ENCODE measurements at places on chromosomes 3 and 15.

- DNase-seq: no peak
These were observed 72.5 kb upstream of the TLE3 start for GRCh38 chr15:70170096-70170699.

DNA sequence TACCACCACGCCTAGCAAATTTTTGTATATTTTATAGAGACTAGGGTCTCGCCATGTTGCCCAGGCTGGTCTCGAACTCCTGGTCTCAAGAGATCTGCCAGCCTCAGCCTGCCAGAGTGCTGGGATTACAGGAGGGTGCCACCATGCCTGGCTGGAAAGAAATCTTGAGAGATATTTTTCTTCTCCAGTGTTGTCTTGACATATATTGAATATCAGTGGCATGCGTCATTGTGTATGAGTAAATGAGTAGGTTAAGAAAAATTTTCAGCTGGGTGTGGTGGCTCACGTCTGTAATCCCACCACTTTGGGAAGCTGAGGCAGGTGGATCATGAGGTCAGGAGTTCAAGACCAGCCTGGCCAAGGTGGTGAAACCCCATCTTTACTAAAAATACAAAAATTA is 3.5 kb upstream of the PIF1 start:
- DNase-seq: no peak

GRCh38 chr3:34073111-34073510 is 274.7 kb downstream of the PDCD6IP start:
- no peak for DNase-seq

DNA sequence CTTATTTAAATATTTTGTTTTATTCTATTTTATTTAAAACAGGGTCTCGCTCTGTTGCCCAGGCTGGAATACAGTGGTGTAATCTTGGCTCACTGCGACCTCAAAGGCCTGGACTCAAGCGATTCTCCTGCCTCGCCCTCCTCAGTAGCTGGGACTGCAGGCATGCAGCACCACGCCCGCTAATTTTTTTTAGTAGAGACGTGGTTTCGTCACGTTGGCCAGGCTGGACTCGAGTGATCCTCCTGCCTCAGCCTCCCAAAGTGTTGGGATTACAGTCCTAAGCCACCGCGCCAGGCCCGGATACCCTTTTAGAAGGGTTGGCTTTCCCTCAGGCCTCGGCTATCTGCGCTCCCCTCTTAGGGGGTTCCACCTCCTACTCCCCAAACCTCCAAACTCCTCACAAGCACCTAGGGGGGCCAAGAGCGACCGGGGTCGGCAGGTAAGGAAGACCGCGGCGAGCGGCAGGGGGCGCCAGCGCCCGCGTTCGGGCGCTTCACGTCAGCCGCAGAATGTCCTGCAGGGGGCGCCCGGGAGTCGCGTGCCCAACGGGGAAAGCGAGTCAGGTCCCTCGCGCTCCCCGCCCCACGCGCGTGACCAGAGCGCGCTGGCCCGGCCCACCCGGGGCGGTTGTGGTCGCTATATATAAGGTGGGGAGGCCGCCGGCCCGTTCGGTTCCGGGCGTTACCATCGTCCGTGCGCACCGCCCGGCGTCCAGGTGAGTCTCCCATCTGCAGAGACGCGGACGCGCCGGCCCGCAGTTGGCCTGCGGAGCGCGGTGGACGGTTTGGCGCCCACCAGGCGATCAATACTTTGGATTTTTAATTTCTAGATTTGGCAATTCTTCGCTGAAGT is 51.8 kb upstream of the GATM start:
- peak; percentile 5 for DNase-seq

- DNase-seq: no peak
These were observed 156.4 kb upstream of the CBLB start for GRCh38 chr3:106025151-106025722.

- peak; percentile 12 for DNase-seq
These were observed 13.3 kb upstream of the PAQR9 start for GRCh38 chr3:142976621-142977398.

DNA sequence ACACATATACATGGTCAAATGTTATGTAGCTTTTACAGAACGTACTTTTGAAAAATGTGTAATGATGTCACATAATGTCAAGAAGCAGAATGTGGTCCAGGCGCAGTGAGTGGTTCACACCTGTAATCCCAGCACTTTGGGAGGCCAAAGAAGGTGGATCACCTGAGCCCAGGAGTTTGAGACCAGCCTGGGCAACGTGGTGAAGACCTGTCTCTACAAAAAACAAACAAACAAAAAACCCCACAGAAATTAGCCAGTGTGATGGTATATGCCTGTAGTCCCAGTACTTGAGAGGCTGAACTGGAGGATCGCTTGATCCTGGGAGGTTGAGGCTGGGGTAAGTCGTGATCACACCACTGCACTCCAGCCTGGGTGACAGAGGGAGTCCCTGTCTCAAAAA is 15.9 kb upstream of the GLCE start:
- no peak for DNase-seq

GRCh38 chr15:85927931-85928537 is 133.3 kb upstream of the KLHL25 start:
- no peak for DNase-seq

GRCh38 chr15:69531665-69532027 is 79.0 kb downstream of the RPLP1 start:
- no peak for DNase-seq

GRCh38 chr3:128367761-128368160 is 98.9 kb downstream of the DNAJB8 start:
- no peak for DNase-seq

DNA sequence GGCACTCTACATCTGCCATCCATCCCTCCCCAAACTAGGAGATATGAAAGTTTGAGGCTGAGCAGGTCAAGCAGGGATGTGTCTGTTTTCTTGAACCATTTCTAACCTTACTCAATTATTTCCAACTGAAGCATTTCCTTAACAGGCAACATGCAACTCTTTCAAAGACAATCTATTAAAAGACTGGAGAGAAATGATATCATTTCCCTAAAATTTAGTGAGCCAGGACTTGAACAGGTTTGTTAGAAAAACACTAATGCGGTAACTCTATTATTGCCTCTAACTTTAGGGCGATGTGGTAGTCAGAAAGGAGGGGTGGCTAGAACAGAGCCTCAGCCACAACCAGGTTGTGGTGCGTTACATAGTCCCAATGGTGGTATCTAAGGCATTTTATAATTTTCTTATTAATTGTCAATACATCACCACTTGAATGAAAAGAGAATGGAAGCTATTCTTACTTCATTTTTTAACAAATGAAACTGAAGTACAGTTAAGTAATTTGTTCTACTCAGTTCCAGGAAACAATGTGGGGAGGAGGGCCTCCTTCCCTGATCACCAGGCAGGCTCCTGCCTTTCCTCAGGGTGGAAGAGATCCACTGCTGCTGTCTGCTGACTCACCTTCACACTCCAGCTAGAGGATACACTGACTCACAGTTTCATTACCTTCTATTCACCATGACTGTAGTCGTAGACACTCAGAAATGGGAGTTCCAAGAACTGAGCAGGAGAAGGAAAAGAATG is 22.8 kb downstream of the MYO1E start:
- no peak for DNase-seq

DNA sequence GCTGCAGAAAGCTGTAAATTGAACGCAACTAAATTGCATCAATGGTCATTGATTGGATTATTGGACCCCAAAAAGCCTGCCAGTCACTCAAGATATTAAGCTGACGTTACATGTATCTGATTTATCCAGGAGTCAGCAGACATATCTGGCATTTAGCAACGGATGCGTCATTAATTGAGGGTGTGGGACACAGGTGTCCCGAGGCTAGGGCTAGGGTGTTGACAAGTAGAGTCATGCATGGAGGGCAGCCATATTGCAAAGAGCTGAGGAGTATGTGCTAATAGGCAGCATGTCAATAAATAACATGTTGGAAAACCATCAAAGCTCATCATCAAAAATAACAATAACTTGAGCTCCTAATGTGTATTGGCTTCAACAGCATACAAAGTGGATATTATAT is 234.5 kb upstream of the GOLGA6L4 start:
- DNase-seq: no peak

DNA sequence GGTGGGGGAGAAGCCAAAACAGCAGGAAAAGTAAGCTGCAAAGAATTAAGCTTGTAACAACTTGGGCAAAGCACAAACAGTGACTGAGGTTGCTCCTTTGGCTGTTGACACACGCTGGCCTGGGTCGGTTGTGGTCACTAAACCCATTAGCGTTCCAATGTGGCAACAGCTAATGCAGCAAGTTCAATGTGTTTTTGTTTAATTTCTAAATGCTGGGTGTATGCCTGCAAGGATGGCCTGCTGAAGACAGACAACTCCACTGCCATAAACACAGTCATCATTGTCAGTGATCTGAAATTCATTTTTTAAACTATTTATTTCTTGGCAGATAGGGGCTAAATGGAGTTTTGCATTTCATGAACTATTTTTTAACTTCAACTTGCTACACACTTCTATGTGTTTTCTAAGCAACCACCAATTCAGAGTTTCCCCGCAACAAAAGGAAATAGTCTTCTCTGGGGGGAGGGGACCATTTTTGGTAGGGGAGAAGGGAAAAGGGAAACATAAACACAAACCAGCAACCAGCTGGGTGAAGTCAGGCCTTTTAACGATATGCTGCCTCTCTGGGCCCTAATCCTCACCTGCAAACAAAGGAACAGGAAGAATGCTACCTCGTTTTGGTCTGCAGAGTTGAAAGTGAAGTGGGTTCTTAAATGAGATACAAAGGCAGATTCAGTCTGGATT is 34.8 kb upstream of the WNT5A start:
- DNase-seq: no peak

GRCh38 chr3:70726096-70726938 is 413.9 kb upstream of the MDFIC2 start:
- DNase-seq: no peak

GRCh38 chr15:92123962-92124656 is 269.6 kb upstream of the ST8SIA2 start:
- DNase-seq: no peak

GRCh38 chr15:94704421-94704820 is 473.1 kb downstream of the MCTP2 start:
- DNase-seq: no peak

DNA sequence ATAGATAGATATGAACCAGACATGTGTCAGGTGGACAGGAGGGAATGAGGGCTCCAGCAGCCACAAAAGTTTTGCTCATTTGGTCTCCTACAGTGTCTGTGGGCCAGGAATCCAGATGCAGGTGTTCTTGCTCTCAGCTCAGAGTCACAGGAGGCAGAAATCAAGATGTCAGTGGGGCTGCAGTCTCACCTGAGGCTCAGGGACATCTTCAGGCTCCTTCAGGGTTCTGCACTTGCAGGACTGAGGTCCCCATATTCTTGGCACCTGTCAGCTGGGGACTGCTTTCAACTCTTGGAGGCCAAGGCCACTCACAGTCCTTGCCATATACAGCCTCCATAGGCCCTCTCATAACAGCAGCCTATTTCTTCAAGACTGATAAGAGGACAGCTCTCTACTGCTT is 57.3 kb downstream of the PGPEP1L start:
- DNase-seq: no peak

DNA sequence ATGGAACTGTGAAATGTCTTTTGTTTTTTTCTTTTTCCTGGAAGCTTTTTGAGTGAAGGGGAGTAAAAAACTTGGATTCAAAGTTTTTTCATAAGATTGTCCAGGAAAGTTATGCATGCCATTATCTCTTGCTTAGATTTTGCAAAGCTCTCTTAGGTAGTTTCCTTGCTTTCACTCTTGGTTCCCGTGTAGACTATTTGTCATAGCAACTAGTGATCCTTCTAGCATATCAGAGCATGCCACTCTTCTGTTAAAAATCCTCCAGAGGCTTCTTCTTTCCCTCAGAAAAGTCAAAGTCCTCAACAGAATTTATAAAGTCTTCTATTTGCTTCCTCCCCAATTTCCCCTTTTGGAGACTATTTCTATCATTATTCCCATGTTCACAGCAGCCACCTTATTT is 21.1 kb downstream of the GTF2E1 start:
- DNase-seq: no peak

- peak; percentile 72 for DNase-seq
These were observed 570 bp upstream of the NEDD4 start for GRCh38 chr15:55993804-55994560.

GRCh38 chr3:126573492-126574117 is 14.9 kb upstream of the C3orf22 start:
- no peak for DNase-seq

GRCh38 chr3:63519426-63519825 is 133.0 kb upstream of the SNTN start:
- no peak for DNase-seq
